ENCODE measurements at places on chromosomes 1 and 21.

- DNase-seq, result peak; percentile 82
Measured at GRCh38 chr1:23719162-23719820, 24.0 kb upstream of the ELOA start.

DNA sequence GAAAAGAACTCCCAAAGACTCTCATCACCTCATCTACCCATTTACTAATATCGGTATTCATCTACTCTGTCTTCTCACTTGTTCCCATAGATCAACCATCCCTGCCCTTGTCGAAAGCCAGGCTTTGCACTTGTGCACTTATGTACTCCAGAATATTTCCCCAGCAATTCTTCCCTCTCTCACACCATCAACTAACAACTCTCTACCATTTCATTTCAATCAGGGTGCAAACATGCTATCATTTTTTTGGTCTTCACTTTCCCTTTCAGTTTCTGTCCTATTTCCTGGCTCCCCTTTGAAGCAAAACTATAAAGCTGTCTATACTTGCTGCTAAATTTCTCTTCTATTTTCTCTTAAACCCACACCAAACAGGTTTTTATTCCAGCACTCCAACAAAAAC, 6.7 kb downstream of the C1orf105 start:
- DNase-seq, result no peak

DNA sequence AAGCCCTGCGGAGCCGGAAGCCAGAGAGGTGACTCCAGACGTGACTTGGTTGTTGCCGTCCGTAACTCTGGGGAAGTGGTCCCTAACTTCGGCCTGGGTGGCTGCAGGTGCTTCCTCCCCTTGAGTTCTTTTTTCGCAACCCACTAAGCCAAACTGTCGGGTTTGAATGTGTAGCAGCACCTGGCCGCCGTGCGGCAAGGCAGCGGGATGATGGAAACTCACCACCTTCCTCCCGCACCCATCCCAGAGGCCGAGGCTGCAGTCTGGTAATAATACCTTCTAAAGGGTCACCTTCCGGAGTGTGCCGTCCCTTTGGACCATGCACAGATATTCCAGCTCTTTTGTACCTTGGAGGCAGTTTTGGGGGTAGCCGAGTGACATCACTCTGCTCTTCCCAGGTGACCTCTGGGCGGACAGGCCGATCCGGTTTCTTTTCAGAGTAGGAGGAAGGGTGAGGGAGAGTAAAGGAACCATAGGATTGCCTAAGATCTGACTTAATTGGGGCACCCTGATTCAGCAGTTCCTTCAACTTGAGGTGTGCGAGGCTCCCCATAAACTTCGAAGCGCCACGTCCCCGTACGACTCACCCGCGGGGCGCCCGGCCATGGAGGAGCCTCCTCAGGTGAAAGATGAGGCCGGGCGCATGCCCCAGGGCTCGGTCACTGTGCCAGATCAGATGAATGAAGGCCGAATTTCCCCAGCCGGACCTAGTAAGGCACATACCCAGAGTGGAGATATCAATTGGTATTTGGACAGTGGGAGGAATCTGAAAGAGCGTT, 1.0 kb downstream of the KCNK1 start:
- peak; percentile 54 for DNase-seq

DNA sequence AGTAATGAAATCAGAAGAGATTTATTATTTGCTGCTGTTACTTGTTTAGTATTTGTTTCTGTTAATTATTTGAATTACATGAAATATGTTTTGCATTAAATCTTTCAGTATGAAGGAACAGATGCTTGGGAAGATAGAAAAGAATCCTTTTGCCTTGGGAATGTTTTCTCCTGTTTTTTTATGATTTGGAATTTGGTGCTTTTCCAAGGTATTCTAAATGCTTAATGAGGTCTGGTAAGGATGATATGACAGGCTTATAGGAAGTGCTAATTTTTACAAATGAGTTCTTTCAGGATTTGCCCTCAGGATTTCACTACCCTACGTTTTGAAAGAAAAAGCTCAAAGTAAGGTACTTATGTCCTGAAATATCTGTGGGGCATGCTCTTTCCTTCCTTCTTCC, 25.6 kb upstream of the ST6GALNAC3 start:
- no peak for DNase-seq

DNA sequence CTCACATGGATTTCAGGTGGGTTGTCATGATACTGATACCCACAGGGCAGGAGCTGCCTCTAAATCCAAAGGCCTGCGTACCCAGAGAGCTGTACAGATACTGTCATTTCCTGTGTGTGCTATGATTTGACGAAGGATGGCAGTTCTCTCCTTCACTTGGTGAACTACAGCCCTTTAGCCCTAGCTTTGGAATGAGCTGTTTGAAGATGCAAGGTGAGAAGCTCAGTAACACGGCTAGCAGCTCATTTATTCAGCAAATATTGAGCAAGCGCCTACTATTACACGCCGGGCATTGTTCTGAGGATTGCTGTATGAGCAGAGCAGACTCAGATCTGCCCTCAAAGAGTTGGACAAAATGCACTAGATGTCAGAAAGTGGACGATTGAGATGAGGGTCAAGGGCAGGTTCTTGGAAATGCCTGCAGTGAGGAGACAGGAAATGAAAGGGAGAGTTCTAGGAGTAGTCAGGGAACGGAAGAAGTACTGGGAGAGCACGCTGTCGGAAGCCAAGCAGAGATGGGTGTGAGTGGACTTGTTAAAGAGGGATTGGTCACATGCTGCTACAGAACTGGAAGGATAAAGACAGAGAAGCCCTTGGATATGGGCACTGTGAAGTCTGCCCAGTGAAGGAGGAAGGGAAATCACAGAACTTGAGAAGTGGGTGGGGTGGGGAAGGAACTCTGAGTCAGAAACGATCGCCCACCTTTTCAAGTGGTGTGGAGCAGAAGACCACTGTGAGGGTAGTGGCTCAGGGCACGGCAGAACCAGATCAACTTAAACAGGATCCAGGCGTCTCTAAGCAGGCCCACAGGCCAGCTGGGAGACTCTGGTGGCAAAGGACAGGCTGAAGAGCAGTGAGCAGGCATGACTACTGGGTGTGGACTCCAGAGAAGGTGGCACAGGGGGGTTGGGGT, 7.1 kb downstream of the PTGFRN start:
- no peak for DNase-seq

GRCh38 chr1:216123446-216124191, 299.6 kb downstream of the USH2A start:
- DNase-seq, result no peak

DNA sequence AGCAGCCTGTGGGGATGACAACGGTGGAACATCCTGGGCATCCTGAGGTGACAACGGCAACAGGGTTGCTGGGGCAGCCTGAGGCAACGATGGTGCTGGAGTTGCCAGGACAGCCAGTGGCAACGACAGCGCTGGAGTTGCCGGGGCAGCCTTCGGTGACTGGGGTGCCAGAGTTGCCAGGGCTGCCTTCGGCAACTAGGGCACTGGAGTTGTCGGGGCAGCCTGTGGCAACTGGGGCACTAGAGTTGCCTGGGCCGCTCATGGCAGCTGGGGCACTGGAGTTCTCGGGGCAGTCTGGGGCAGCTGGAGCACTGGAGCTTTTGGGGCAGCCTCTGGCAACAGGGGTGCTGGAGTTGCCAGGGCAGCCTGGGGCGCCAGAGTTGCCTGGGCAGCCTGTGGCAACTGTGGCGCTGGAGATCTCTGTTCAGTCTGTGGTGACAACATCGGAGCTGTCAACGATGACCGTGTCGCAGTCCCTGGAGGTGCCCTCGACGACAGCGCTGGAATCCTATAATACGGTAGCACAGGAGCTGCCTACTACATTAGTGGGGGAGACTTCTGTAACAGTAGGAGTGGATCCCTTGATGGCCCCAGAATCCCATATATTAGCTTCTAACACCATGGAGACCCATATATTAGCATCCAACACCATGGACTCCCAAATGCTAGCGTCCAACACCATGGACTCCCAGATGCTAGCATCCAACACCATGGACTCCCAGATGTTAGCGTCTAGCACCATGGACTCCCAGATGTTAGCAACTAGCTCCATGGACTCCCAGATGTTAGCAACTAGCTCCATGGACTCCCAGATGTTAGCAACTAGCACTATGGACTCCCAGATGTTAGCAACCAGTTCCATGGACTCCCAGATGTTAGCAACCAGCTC, 8.2 kb downstream of the SON start:
- no peak for DNase-seq

DNA sequence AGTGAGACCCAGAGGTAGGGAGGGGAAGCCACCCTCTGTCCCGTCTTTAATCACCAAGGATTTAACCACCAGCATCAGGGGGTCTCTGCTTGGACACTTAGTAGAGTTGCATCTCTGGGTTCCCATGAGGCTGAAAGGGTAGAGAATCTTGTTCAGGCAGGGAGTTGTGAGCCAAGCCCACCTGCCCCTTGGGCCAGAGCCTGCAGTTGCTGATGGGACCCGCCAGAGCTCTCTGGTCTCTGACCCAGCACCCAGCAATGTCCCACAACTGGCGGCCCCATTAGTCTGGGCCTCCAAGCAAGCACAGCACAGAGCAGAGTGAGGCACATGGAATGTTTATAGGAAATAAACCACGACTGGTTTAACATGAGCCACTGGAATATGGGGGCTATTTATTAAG, 166.3 kb downstream of the TRIM33 start:
- DNase-seq, result no peak

- no peak for DNase-seq
Measured at GRCh38 chr1:11482701-11483479, 3.9 kb downstream of the DISP3 start.

DNA sequence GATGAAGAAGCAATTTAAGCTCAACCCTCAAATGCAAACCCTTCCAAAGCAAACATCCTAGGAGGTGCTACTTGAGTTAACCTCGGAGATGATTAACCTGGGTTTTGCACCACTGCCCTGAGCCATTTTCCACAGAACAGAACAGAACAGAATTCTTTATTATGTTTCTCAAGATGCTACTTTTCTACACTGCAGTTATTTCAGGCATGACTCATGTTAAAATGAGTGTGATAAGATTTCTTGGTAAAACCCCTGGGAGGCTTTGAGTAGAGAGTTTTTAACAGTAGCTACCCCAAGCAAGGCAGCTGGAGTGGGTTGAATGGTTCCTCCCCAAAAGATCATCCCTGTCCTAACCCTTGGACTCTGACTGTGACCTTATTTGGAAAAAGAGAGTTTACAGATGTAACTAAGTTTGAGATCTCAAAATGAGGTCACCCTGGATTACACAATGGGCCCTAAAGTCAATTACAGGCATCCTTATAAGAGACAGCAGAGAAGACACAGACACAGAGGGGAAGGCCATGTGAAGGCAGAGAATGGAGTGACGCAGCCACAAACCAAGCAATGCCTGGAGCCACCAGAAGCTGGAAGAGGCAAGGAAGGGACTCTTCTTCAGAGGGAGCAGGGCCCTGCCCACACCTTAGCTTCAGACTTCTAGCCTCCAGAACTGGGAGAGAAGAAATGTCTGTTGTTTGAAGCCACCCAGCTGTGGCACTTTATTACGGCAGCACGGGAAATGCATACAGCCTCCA, 153.4 kb downstream of the ETS2 start:
- peak; percentile 49 for DNase-seq

DNA sequence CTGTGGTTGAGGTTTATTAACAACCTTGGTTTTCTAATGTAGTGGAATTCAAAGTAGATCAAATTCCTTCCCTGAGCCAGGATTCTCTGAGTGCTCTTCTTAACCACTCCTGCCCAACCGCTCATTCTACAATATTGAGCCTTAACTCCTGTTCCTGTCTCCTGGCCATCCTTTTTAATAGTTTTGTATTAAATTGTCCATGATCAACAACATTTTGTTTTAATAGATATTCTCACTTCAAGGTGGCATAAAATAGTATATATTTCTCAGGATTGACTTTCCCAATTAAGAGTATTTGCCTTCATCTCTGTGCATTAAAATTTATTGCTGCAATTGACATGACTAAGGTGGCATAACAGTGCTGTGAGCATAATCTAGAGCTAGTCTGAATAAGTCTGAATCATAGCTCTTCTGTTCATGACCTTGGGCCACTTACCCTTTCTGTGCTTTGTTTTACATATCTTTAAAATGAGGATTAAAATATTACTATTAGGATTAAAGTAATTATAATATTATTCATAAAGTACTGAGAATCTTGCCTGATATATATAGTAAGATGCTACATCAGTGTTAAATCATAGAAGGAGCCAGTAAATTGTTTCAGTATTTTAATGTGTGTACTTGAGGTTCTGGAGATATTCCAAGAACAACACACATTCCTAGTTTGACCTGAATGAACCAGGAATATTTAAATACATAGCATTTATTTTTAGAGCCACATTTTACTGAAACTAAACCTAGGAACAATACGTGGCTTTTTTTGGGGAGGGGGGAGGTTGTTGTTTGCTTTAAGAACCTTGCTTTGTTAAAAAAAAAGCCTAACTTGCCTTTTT, 76.4 kb downstream of the ADGRL2 start:
- peak; percentile 71 for DNase-seq

DNA sequence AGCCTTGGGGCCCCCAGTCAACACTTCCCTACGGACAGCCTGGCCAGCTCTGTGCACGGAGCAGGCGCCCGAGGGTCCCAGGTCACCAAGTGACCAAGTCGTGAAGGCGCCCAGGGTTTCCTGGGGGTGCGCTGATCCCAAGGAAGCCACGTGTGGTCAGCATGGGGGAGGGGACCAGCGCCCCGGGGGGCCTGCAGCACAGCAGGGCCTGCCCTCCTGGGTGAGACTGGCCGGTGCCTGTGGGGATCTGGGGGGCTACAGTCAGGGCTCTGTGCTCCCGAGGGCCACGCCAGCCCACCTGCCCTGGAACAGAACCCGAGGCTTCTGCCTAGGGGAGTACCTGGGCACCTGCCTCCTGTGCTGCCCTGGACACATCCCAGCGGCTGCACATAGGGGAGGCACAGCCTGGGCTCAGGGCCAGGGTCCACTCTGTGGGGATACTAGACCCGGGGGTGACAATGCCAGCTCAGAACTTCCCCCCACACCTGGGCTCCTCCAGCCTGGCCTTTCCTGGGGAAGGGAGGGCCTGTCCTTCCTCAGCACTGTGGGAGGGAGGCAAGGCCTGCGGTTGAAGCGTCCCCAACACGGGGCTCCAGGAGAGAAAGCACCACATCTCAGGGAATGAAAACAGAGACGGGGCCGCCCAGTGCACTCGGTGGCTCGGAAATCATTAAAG, 6.2 kb upstream of the POFUT2 start:
- DNase-seq, result no peak

- no peak for DNase-seq
Measured at GRCh38 chr1:62794053-62794452, 10.1 kb downstream of the ATG4C start.

DNA sequence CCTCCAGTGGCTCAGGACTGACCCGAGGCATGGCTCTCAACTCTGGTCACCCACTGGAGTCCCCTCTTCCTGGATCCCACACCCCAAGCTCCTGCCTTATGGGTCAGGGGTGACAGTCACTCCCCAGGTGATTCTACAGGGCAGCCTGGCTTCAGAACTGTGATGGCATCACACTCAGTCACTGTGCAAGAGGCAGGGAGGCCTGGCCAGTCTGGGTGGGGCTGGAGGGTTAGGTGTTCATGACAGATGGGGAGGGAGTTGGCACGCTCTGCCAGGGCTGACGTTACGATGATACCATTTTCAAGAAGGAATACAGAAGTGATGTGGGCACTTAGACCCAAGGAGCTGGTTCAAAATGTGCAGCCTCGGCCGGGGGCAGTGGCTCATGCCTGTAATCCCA, 25.2 kb upstream of the ABCG1 start:
- peak; percentile 51 for DNase-seq

GRCh38 chr1:163178628-163179027, 24.1 kb downstream of the RGS5 start:
- no peak for DNase-seq

- DNase-seq, result peak; percentile 52
Measured at GRCh38 chr1:19704247-19705113, 39.8 kb downstream of the HTR6 start.
